ENCODE measurements at places on chromosomes 5 and 9.

DNA sequence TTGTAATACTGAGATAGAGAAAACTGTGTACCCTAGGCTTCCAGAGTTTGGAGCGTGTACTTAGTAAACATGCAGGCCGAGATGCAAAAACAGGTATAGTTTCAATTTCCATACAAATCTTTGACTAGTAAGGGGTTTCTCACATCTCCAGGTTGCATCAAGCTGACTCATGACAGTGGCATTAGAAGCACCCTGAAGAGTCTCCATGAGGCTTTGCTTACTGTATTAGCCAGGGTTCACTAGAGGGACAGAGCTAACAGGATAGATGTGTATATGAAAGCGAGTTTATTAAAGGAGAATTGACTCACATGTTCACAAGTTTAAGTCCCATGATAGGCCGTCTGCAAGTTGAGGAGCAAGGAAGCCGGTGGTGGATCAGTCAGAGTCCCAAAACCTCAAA is 275.3 kb upstream of the CDH6 start:
- no peak for DNase-seq

- DNase-seq, result no peak
Observed at GRCh38 chr9:124882231-124882630, 20.3 kb downstream of the ARPC5L start.

GRCh38 chr9:94649100-94649819 is 9.9 kb upstream of the FBP1 start:
- no peak for DNase-seq

- DNase-seq, result no peak
Observed at GRCh38 chr5:120682851-120683250, 218.8 kb downstream of the PRR16 start.

DNA sequence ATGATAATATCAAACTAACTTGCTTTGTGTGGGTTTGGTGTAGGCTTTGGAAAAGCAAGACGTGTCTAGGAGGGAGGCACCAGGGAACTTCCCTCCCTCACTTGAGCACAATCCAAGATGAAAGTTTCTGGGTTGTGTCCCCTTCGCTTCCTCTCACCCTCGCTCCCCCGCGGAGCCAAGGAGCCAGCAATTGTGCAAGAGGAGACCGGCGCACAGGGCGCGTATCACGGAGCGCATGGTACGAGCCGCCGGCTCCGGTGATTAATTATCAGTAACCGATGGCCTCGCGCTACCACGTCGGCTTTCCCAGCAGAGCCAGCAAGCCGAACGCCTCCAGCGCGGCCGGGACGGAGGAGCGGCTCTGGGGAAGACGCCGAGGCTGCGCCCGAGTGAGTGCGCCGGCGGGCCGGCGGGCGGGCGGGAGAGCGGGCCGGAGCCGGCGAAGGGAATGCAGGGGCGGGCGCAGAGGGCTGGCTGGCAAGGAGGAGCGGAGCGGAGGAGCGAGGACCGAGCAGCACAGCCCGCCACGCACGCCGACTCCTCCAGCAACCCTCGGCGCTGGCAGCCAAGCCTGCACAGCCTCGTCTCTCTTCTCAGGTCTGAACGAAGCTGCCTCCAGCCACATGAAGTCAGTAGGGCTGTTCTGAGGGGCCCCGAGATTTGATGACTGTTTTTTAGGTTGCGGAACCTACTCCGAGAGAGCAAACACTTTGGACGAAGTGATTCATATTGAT is 143.6 kb downstream of the BNC2 start:
- no peak for DNase-seq

- DNase-seq, result no peak
Observed at GRCh38 chr5:42620579-42621216, 135.9 kb upstream of the CCDC152 start.

- DNase-seq, result no peak
Observed at GRCh38 chr9:69476016-69476415, 151.0 kb downstream of the ENTREP1 start.

GRCh38 chr5:19782566-19782965 is 205.4 kb downstream of the CDH18 start:
- DNase-seq, result no peak

DNA sequence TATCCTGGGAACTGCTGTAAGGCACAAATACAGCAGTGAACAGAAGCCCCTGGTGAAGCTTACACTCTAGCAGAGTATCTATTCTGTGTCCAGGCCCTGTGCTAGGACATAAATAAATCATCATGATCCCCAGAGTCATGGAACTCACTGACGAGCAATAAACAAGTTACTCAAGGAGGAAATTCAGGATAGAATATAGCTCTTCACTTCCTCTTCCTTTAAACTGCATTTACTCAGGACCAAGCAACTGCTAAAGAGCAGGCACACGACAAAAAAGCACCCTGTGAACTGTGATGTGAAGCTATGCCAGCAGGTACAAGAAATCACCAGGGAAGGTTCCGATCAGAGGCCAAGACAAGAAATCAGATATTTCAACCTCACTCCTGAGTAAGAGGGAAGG is 47.8 kb upstream of the NR5A1 start:
- DNase-seq, result no peak

GRCh38 chr5:56314529-56314928 is 81.4 kb upstream of the ANKRD55 start:
- DNase-seq, result no peak

DNA sequence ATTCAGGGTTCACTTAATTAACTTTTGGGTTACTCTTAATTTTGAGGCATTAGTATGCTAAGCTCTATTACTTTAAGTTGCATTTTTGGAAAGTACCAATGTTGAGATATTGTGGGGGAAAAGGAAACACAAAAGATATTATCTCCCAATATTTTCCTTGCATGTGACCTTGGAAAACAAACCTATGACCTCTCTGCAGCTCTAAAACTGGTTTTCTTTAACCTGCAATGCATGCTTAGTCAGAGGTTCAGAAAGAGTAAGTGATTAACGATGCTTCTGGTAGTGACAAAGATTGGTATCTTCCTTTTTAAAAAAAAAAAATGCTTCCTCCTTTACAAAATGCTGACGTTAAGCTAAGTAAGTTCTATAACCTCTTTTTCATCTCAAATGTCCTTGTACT is 44.9 kb upstream of the CDH18 start:
- no peak for DNase-seq

GRCh38 chr5:89218364-89218763 is 335.4 kb upstream of the MEF2C start:
- DNase-seq, result no peak

- DNase-seq, result no peak
Observed at GRCh38 chr5:122180863-122181548, 51.7 kb downstream of the ZNF474 start.

GRCh38 chr9:81470864-81471263 is 218.5 kb downstream of the TLE1 start:
- no peak for DNase-seq

- no peak for DNase-seq
Observed at GRCh38 chr9:129946246-129946995, 96.6 kb downstream of the FNBP1 start.

DNA sequence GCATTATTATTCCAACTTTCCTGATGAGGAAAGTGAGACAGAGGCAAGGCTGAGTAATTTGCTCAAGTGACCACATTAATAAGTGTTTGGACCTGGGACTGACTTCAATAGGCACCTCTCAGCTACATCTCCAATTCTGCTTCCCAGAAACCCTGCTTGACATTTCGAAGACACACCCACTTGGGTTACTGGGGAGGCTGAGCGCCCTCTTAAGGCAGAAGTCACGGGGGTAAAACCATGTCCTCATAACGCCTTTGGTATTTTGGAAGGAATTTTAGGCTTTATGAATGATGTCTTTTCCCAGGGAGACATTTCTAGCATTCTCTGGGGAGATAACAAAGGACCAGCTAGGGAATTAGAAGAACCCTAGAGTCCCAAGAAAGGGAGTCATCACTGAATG is 53.3 kb downstream of the TRPC7 start:
- DNase-seq, result no peak

DNA sequence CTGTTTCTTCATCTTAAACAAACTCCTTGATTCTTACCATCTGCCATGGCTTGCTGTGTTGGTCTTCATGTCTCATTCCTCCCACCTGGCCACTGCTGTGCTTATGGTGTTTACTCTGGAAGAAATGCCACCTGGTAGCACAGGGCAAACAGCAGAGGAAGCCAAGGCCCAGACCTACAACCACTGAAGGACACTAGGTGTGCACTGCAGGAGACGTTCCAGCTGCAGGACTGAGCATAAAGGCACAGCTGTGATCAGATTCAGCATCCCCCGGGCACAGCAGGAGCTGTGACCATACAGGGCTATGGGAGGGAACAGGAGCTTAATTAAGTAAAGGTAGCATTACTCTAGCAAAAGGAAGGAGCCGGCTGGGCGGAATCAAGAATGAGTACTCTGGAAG is 12.6 kb upstream of the GNAQ start:
- no peak for DNase-seq

- DNase-seq, result no peak
Observed at GRCh38 chr5:162268694-162269481, 201.3 kb downstream of the GABRG2 start.

DNA sequence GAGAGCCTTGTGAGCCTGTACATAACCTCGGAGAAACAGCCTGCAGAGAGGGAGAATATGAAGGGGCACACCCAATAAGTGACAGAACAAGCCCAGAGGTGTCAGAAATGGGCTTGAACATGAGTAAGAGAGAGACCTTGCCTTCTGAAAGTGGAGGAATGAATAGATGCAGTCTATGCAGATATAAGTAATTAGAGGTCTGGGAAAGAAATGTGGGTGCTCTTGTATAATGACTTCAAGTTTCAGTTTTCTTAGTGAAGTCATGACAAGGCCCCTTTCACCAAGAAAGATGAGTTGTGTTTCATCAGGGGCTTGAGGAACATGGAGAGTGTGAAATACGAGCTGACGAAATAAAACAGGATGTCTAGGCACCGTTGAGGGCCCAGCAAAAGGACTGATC is 15.1 kb downstream of the GRAMD2B start:
- DNase-seq, result no peak

DNA sequence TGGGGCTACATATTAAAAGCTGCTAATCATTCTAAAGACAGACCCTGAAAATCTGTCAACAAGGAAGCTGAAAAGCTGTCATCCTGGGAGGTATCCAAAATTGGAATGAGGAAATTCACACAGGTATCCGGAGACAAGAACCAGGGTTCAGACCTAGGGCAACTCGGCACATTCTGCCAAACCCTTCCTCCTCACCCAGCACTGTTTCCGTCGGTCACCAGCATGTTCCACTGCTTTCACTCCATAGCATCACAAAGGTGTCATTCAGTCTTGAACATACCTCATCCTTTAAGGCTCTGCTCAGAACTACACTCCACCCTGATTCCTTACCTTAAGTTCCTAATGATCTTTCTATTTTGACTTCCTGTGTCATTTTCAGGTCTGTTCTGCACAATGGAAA is 153.1 kb upstream of the RASA1 start:
- DNase-seq, result no peak

- DNase-seq, result no peak
Observed at GRCh38 chr5:98783051-98783649, 9.7 kb downstream of the RGMB start.

GRCh38 chr5:488744-489688 is 35.2 kb downstream of the SLC9A3 start:
- DNase-seq, result no peak

DNA sequence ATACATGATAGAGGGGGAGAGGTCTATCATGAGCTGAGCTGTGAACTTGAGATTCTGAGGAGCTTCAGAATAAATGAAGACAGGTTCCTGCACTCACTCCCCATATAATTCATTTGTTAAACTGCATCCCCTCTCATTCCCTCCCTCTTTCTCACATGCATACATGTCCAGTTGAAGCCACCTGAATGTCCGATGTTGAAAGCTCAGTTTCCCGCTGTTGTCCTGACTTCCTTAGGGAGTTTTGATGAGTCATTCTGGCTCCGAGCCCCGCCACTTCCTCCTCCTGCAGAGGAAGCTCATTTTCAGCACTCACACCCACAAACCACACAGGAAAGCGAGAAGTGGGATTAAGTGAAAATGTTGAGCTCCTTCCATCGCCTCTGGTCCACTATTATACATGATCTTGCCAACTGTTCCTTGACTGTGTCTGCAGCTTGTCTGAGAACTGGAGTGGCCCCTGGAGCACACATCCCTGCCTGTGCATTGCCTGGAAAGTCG is 121.2 kb downstream of the CEMIP2 start:
- DNase-seq, result peak; percentile 16

GRCh38 chr9:119181561-119181960 is 187.7 kb downstream of the BRINP1 start:
- no peak for DNase-seq

Measured in GM12878 (cell line).